Tibial nerve (tissue), 4 donors: ENCODE measurements at places on chromosomes 12 and 14. TPM values are rescaled to one million over a fixed set of nuclear protein-coding genes. Genes with fewer than 3 reads are reported as not detected.

The TDRD9 gene
- 0.98 TPM for total RNA-seq

DNA sequence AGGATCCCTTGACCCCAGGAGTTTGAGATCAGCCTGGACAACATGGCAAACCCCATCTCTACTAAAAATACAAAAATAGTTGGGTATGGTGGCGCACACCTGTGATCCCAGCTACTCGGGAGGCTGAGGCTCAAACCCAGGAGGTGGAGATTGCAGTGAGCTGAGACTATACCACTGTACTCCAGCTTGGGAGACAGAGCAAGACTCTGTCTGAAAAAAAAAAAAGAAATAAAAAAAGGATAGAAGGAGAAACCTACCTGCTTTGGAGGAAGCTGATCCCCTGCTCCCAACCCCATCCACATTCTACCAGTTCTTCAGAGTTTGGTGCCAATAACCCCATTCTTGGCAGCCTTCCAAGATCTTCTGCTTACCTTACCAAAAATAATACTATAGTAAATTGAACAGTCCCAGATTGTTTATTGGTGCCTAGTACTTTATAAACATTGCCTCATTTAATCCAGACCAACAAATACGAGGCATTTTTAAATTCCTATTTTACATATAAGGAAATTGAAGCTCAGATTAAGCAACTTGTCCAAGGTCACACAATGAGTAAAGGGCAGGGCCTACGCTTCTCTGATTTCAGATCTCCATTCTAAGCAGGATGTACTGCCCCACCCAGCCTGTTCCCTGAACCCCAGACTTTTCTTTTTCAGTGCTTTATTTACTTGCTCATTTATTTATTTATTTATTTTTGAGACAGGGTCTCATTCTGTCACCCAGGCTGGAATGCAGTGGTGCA is 33.2 kb upstream of the FAM222A start:
- no peak for DNase-seq

- DNase-seq, result no peak
These were observed 4.4 kb downstream of the ZFP36L1 start for GRCh38 chr14:68788275-68788995.

The NRIP2 gene
- 6.6 TPM for total RNA-seq

GRCh38 chr12:111122458-111122878 is 202.1 kb upstream of the MYL2 start:
- DNase-seq, result no peak

- DNase-seq, result no peak
These were observed 21.8 kb downstream of the VASH1 start for GRCh38 chr14:76782885-76783566.

DNA sequence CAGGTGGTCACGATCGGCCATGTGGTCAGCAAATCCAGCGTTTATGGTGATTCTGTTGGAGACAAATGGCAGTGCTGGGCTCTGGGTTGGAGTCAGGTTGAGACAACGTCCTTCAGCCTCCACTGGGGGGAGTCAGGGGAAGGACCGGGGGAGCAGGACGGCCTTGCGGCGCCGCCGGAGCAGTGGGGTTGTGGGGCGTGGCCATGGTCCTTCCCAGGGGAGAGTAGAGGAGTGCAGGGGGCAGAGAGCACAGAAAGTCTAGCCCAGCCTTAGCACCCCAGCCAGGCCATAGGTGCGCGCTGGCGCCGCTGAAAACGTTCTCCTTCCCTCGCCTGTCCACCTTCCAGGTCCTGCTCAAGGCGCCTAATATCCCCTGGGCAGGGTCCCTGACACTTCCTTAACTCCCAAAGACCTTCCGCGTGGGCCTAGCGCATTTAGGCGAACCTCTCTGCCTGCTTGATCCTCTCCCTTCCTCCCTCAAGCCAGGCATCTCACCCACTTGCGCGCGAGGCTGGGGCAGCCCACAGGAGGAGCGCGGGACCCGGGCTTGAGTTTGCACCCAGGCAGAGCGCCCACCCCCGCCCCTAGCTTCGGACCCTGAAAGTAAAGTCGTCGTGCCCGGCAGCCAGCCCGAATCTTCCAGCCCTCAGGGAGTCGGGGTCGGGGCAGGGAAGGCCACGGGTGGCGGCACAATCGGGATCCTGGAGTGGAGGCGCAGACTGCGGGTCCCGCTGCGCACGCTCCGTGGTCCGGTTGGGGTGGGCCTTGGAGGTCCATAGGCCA is 3.1 kb upstream of the KIF26A start:
- no peak for DNase-seq
